CD4-positive, alpha-beta T cell treated with Interleukin-4 for 1 hour (primary cell): ENCODE measurements at places on chromosomes 6 and 20.

DNA sequence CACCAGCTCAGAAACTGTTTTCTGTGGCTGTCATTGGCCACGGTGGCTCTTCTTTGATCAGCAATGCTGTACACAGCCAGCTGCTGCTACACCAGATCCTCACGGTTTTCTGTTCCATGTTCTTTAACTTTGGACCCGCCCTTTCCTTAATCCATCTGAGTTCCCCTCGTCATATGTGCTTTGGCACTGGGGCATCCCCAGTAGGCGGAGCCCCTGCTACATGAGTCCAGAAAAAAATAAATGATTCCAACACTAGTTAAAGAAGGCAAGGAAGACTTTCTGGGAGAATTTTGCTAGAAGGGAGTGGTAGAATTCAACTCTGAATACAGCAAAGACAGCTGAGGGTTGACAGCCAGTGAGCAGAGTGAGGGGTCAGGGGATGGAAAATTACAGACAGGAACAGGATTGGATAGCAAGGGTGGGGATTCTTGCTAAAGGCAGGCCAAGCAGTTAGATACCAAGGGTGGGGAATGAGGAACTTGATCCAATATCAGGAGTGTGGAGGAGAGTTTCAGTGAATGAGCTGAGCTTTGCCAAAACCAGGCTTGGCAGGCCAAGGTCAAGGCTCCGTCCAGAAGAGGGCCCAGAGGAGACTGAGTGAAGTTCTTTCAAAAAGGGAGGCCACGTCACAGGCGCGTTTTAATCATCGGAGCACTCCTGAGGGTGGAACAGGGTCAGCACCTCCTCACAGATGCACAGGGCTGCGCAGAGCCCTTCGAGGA, 391.8 kb downstream of the CDH4 start:
- no peak for DNase-seq

DNA sequence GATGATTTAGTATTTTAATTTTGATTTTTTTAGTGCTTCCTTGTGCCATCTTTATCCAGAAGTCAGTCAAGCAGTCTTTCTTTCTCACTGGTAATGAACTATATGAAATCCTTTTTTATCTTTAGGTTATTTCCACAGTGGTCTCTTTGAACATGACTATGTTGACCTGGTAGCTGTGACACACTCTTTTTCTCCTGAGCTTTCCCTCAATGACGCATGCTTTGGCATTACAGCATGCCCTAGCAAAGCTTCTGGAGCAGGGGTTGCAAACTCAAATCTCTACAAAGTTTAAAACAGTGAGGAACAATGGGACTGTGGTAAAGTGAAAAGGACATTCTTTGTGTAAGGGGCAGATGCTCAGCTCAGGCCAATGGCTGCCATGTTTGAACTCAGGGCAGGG, 4.5 kb upstream of the PLAGL1 start:
- DNase-seq = no peak

DNA sequence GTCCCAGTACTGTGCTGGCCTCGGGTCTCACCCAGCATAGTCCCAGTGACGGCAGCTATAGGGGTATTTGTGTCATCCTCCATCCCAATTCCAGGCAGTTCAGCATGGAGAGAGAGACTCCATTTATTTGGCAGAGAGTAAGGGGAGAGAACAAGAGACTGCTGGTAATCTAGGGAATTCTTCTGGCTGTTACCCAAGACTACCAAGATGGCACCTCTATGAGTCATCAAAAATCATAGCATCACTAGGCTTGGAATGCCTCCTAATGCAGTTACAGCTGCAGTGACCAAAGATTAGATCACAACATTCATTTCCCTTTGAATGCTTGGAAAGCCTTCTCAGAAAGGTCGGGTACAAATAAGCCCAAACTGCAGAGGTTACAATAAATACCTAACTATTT, 660.4 kb upstream of the FLRT3 start:
- DNase-seq = no peak

GRCh38 chr6:117076076-117076475, 189.3 kb upstream of the VGLL2 start:
- no peak for DNase-seq

GRCh38 chr6:133358574-133359150, 117.5 kb downstream of the EYA4 start:
- DNase-seq = no peak
